Endothelial cell (in vitro differentiated cells): ENCODE measurements at places on chromosomes 12 and 14. TPM values are rescaled to one million over a fixed set of nuclear protein-coding genes. Genes with fewer than 3 reads are reported as not detected.

DNA sequence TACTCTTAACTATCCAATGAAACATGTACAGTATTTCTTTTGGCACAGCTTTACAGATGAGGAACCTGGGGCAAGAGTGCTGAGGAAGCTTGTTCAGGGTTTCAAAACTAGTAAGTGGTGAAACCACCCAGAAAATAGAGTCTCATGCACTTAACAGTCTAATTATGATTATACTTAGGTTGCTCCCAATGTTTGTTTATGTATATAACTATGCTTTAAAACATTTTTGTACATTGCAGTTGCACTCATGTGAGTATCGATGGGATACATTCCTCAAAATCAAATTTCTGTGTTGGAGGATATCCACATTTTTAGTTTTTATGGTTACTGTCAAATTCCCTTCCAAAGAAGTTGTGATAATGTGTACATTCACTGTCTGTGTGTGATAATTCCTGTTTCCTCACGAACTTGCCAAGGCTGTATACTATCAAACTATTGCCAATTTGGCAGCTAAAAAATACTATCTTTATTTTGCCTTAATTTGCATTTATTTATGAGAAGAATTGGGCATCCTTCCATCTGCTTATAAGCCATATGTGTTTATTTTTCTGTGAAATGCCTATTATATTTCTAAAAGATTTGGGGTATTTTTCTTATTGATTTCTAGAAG, 143.9 kb upstream of the SSTR1 start:
- DNase-seq: no peak
- H3K36me3 ChIP-seq: peaks cover 14% of the 10 kb centered on the region
- H3K27ac ChIP-seq: no peak overlapping the region
- H3K4me3 ChIP-seq: no peak overlapping the region

GRCh38 chr14:89061696-89062095, 237.2 kb downstream of the TTC8 start:
- H3K4me3 ChIP-seq: no peak overlapping the region
- DNase-seq: no peak
- no peaks in the 10 kb centered on the region for H3K4me1 ChIP-seq
- no peak overlapping the region for H3K27ac ChIP-seq
- H3K36me3 ChIP-seq: no peaks in the 10 kb centered on the region

- H3K4me3 ChIP-seq: no peak overlapping the region
- no peak overlapping the region for H3K27ac ChIP-seq
- no peak for DNase-seq
- H3K36me3 ChIP-seq: no peaks in the 10 kb centered on the region
- no peaks in the 10 kb centered on the region for H3K4me1 ChIP-seq
Measured at GRCh38 chr12:92747151-92747550, 44.4 kb downstream of the PLEKHG7 start.

GRCh38 chr12:95227818-95228356, 10.3 kb downstream of the VEZT start:
- peak overlapping the region; percentile 53 for H3K27ac ChIP-seq
- DNase-seq: no peak
- peaks cover 18% of the 10 kb centered on the region for H3K4me1 ChIP-seq
- no peak overlapping the region for H3K4me3 ChIP-seq

- H3K36me3 ChIP-seq: no peaks in the 10 kb centered on the region
- H3K27ac ChIP-seq: no peak overlapping the region
- H3K4me1 ChIP-seq: peaks cover 5% of the 10 kb centered on the region
Measured at GRCh38 chr12:65123435-65124063, 2.4 kb upstream of the WIF1 start.

GRCh38 chr14:94122438-94122837, 7.0 kb downstream of the IFI27L2 start:
- no peak for DNase-seq
- peaks cover 10% of the 10 kb centered on the region for H3K27me3 ChIP-seq
- no peak overlapping the region for H3K27ac ChIP-seq

DNA sequence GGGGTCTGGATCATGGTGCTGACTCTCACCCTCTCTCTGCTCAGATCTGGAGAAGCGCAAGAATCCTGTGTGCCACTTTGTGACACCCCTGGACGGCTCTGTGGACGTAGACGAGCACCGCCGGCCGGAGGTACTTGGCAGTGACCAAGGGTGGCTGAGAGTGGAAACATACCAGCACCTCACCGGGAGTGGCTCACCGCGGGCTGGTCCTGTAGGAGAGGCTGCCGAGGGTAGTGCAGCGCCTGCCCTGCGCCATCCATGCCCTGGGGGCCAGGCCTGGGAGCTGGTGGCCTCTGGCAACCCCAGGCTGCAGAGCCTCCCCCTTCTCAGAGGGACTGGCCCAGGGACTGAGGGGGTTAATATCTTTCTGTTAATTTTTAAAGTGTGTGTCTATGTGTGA, 46.2 kb downstream of the IL31 start:
- no peak for DNase-seq
- H3K27ac ChIP-seq: no peak overlapping the region
- H3K36me3 ChIP-seq: peaks cover 14% of the 10 kb centered on the region

DNA sequence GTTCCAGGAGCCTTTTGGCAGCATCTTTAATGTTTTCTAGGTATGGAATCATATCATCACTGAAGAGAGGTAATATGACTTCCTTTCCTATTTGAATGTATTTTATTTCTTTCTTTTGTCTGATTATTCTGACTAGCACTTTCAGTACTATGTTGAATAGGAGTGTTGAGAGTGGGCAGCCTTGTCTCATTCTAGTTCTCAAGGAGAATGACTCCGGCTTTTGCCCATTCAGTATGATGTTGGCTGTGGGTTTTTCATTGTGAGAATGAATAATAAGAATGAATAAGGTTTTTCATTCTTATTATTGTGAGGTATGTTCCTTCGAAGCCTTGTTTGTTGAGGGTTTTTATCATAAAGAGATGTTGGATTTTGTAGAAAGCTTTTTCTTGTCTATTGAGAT, 98.9 kb downstream of the GPHN start:
- H3K4me1 ChIP-seq: no peaks in the 10 kb centered on the region
- no peak overlapping the region for H3K4me3 ChIP-seq
- H3K27ac ChIP-seq: no peak overlapping the region
- no peak for DNase-seq

- peaks cover under 1% of the 10 kb centered on the region for H3K4me1 ChIP-seq
- H3K27ac ChIP-seq: no peak overlapping the region
- peak; percentile 79 for DNase-seq
- peaks cover 10% of the 10 kb centered on the region for H3K27me3 ChIP-seq
- no peaks in the 10 kb centered on the region for H3K36me3 ChIP-seq
Measured at GRCh38 chr12:30985814-30986452, 59.4 kb downstream of the TSPAN11 start.

GRCh38 chr14:81767266-81767995, 233.8 kb upstream of the SEL1L start:
- H3K36me3 ChIP-seq: no peaks in the 10 kb centered on the region
- DNase-seq: no peak
- no peaks in the 10 kb centered on the region for H3K4me1 ChIP-seq
- H3K4me3 ChIP-seq: no peak overlapping the region

The KLRC1 gene
- total RNA-seq: not detected

The HIP1R gene
- total RNA-seq: 117 TPM

The TTC6 gene
- total RNA-seq: 8.5 TPM

The TAS2R7 gene
- not detected for total RNA-seq
